ENCODE measurements at places on chromosomes 5 and 9. TPM values are rescaled to one million over a fixed set of nuclear protein-coding genes. Genes with fewer than 3 reads are reported as not detected.

GRCh38 chr5:73205305-73205704, 32.3 kb downstream of the TMEM174 start:
- no peak for DNase-seq

DNA sequence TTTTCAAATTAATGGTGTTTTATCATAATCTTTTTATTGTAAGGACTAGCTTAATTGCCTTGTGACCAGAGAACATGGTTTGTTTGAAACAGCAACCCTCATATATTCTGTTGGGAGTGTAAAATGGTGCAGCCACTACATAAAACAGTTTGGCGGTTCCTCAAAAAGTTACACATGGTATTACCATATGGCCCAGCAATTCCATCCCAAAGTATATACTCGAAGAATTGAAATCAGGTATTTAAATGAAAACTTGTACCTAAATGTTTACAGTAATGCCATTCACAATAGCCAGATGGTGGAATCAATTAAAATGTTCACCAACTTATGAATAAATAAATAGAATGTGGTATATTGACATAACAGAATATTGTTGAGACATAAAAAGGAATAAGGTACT, 14.8 kb upstream of the IL33 start:
- no peak for DNase-seq

- no peak for DNase-seq
Observed at GRCh38 chr9:33465096-33465495, 8.6 kb downstream of the NOL6 start.

DNA sequence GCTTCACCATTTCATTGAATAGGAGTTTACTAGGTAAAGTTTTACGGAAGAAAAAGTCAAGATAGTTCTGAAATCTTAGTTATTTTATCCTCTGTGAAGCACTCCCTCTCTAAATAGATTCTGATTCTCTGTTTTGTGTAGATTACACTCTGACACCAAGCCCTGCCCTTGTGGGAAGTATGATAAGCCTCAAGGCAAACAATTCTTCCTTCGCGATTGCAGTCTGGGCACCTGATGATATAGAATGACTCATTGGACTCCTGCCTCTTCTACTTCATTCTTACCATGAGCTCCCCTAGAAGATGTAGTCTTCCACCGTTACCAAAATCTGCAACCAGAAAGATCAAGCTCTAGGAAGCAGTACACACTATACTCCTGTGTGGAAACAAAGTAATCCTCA, 626.9 kb upstream of the PTGER4 start:
- DNase-seq, result no peak

DNA sequence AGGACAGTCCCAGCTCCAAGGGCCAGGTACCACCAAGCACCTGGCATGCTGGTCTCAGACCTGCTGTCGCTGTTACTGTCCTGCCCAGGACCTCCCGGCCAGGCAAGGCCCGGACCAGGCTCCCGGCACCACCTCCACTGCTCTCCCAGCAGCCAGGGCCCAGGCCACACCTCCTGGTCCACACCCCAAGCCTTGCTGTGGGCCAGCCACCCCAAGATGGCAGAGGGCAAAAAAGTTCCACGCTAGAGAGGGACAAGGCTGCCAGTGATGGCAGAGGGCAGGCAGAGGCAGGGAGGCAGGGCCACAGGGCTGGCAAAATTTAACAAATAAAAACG, 1.1 kb downstream of the DNLZ start:
- no peak for DNase-seq

DNA sequence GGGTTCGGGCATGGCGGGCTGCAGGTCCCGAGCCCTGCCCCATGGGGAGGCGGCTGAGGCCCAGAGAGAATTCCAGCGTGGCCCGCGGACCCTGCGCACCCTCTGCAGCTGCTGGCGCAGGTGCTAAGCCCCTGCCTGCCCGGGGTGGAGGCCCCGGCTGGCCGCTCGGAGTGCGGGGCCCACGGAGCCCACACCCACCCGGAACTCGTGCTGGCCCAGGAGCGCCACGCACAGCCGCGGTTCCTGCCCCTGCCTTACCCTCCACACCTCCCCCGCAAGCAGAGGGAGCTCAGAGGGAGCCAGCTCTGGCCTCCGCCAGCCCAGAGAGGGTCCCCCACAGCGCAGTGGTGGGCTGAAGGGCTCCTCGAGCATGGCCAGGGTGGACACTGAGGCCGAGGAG, 75.3 kb downstream of the MRPS30 start:
- no peak for DNase-seq

GRCh38 chr5:68420476-68421344, 205.2 kb downstream of the PIK3R1 start:
- DNase-seq, result peak; percentile 32

DNA sequence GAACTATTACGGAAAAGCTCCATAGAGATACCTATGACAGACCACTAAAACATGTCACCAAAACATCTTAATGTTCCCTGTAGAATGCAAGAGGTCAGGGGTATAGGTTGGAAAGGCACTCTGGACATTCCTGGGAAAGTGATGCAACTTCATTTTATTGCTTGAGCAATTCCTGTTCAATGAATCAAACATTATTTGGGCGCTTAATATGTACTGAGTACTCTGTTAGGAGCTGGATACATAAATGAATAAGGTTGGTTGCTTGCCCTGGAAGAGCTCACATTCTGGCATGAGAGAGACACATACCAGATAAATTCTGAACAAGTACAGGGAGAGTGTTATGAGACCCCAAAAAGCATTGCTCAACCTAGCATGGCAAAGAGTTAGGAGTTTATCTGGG, 408.9 kb upstream of the DMAC1 start:
- DNase-seq, result no peak

GRCh38 chr9:38412751-38413150, 11.5 kb downstream of the IGFBPL1 start:
- no peak for DNase-seq

KLF4 gene
- 846 TPM for total RNA-seq

STK10 gene
- total RNA-seq, result 59.8 TPM
